ENCODE measurements at places on chromosomes 12 and 14. TPM values are rescaled to one million over a fixed set of nuclear protein-coding genes. Genes with fewer than 3 reads are reported as not detected.
A peak's percentile ranks its signal among the peaks of the same experiment; 100 is the strongest.

Gene IFT43
- 50.0 TPM for total RNA-seq

GRCh38 chr12:6310771-6311610, 509 bp downstream of the PLEKHG6 start:
- DNase-seq = no peak

DNA sequence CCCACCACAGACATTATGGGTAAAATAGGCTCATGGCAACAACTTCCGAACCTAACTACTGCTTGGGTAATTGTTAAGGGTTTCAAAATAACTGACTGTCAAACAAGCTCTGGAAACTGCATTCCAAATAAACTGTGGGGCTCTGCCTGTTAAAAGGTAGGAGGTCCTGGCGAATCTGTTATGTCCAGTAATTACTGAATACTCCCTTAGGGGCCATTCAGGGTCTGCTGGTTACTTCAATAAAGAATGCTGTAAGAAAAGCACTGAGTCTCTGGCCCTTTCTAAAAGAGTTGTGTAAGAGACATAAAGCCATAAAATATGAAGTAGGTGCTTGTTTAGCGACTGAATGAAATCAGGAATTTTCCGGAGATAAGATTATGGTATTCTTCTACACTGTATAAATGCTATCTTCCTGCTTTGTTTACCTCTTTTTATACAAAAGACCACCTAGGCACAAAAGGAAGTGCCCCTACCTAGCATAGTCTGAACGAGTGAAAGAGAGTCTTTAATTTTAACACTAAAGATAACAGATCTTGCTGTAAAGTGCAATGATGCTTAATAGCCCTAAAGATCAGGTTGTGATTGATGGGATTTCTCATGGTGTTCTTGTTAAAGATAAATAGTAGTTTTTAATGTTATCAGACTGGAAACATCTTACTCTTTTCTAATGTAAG, 127.8 kb downstream of the FBXL14 start:
- DNase-seq = no peak

- no peak for DNase-seq
These were observed 46.4 kb downstream of the ZFYVE21 start for GRCh38 chr14:103762036-103762435.

Gene PRH2
- total RNA-seq = not detected

DNA sequence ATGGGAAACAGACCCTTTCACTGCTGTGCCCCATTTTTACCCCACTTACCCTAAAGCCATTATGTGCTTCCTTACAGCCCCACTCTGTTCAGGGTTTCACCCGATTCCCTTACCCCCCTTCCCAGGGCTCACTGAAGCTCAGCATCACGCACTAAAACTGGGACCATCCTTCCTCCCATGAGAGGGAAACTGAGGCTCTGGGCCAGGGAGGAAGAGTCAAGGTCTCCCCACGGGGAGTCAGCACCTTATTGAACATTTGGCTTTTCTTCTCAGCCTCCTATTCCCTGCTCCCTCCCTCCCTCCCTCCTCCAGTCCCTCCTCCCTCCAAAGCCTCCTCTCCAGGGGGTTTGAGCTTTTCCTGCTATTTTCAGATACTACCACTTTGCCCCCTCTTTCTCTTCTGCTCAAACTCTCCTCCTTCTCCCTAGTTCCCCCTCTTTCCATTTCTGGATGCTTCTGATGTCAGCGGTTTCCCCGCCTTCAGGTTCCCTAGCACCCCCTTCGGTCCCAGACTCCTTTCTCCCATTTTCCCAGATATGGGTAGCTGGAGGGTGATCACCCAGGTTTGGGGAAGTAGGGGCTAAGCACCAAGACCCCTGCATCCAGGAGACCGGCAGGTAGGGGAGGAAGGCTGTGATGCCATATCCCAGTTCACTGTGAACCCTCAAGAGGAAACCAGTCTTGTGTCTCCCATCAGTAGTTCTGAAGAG, 960 bp downstream of the GPR162 start:
- no peak for DNase-seq

DNA sequence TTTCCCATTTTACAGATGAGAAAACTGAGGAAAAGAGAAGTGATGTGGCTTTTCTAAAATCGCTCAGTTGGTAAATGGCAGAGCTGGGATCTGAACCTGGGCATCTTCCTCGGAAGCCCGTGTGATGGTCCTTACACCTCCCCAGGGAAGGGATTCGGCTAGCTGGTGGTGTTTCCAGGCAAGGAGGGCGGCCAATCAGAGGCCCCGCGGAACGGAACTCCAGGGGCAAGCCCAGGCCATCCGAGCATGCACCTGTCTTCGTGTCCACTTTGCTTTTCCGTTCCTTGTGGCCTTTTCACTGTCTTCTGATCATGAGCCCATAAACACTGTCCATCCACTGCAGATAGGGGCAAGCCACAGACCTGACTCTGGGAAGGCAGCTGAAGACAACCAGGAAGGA, 114.8 kb upstream of the TMEM132D start:
- no peak for DNase-seq

GRCh38 chr12:92987846-92988621, 58.9 kb upstream of the EEA1 start:
- DNase-seq = peak; percentile 35

GRCh38 chr14:104442107-104442551, 137.4 kb upstream of the C14orf180 start:
- DNase-seq = no peak

DNA sequence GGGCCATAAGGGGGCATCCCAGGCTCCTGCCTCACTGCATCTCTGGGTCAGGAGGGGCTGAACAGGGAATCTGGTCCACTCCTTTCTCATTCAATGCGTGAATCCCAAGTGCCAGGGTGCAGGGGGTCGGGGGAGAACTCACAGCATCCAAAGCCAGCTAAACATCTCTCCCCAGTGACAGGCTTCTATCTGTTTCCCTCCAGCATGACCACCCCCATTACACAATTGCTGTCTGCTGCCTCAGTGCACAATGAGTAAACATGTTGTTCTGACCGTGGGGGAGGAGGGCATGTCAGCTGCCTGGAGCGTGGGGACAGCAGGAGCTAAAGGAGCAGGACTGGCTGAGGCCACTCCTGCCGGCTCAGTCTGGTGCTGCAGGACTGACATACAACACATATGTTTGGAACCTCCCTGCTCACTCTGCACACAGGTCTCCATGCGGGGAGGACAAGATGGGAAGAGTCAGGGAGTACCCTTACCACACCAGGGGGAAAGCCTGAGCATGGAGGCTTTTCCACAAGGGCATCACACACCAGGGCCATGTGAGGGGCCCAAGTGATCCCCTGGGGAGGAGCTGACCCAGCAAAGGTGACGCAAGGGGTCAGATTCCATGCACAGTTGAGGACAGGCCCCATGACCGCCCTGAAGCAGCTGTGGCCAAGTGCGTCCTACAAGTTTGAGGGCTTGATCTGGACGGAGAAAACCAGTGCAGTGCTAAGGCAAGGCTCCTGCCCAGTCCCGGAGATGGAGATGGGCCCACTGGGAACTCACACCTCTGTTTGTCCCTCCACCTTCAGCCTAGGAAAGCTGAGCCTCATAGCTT, 1.4 kb downstream of the TNS2 start:
- no peak for DNase-seq

DNA sequence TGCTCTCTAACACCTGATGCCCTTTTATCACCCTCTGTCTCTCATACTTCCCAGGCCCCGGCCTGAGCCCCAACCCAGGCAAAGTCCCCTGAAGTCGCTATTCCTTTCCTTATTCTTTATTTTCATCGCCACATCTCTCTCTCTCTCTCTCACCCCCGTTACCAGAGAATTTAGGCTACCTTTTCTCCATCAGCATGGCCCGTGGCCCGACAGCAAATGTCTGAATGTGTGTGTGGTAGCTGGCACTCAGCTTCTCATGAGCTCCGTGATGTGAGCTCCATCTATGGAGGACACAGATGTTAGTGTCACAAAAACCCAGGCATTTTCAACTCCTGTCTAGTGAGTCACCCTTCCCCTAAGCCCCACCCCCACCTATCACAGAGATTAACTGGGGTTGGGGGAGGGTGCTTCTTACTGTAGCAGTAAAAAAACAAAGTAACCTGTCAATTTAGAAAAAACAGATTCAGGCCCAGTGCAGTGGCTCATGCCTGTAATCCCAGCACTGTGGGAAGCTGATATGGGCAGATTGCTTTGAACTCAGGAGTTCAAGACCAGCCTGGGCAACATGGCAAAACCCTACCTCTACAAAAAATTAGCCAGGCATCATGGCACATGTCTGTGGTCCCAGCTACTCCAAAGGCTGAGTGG, 53.8 kb downstream of the VCPKMT start:
- DNase-seq = peak; percentile 23

DNA sequence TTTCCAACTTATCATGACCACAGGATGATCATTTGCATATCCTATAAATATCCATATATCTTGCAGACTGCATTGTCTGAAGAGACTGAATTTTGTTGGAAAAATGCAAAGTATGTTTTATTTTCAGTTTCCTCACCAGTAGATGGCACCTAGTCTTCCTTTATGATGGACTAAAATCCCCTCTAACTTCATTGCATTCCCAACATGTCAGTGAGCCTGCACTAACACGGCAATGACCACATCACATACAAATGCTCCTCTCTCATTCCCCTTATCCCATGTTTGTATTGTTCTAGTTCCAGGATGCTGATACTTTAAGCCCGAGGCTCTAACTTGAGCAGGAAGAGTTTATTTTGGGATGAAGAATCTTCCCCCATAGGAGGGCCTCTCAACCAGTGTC, 24.7 kb upstream of the MYBPC1 start:
- peak; percentile 41 for DNase-seq

GRCh38 chr12:89494411-89495231, 30.0 kb downstream of the GALNT4 start:
- DNase-seq = no peak

DNA sequence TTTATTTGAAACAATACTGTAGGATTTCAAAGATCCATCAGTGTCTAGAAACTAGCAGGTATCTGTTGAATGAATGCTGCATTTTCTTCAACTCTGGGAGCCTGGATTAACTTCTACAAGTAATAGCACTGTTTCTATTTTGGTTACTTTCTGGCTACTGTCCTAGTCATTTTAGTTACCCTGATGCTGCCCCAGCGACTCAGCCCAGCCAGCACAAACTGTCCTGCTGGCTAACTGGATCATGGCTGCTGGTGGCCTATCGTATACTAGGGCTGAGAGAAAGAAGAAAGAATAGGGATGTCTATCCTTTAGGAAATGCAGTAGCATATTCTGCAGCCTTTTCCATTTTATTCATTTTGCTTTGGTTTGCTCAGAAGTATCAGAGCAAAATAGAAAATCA, 53.9 kb downstream of the NTN4 start:
- DNase-seq = no peak

- DNase-seq = no peak
These were observed 29.2 kb upstream of the EPS8 start for GRCh38 chr12:15818418-15818817.

DNA sequence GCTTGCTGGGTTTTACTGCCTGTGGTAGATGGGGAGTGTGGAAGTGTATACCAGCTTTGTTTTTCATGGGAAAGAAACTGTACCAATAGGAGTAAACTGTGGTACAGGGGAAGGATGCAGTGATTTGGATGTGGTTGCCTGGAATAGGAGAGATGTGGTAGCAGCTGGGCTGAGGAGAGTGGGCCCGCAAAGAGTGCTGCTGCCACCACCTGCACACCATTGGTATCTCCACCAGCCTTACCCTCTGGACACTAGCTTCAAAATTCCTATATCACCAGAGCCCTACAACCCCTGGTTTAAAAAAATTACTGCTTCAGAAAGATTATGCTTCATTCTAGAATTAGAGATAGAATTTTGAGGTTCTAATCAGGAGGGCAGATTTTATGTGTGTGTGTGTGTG, 53.6 kb downstream of the AKAP6 start:
- DNase-seq = peak; percentile 24

GRCh38 chr12:179131-179884, 34.6 kb downstream of the SLC6A12 start:
- DNase-seq = no peak

- no peak for DNase-seq
These were observed 587 bp downstream of the SELPLG start for GRCh38 chr12:108633081-108633533.

Gene PUS1
- 42.2 TPM for total RNA-seq

DNA sequence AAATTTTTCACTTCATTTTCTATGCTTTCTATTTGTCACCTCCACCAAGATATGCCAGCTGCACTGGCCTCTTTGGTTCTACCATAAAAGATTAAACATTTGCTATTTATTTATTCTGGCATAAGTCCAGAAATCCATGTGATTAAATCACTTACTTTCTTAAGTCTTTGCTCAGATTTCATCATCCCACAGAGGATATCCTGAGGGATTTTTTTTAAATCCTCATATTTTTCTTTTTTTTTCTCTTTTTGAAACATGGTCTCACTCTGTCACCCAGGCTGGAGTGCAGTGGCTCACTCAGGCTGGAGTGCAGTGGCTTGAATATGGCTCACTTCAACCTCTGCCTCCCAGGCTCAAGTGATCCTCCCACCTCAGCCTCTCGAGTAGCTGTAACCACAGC, 645.4 kb upstream of the ATXN7L3B start:
- DNase-seq = no peak

DNA sequence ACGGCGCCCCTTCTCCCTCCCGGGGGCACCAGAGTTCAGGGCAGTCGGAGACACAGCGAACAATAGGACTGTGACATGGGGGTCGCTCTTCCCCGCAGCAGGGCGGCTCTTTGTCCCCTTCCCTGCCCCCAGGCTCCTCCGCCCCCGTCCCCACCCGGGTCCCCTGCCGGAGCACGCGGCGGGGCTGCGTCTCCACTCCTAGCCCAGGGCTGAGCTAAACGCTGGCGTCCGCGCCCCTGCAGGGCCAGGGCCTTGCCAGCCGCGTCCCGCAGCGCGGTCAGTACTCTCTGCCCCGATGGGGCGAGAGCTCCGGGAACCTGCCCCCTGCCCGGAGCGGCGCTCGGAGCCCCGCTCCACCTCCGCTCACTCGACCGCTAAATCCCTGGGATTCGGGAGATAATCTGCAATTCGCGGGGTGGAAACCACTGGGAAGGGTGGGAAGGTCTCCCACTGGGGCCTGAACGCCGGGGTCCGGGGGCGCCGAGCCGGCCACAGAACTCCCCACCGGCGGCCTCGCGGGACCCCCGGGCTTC, 825 bp upstream of the CCDC85C start:
- no peak for DNase-seq

Gene PKP2
- total RNA-seq = 4.4 TPM
